HFF-Myc (cell line): ENCODE measurements at places on chromosomes 2 and 18.
A peak's percentile ranks its signal among the peaks of the same experiment; 100 is the strongest.

GRCh38 chr2:44119878-44120277 lies 48.8 kb upstream of the PPM1B start:
- no peak for DNase-seq

- no peak for DNase-seq
Measured at GRCh38 chr2:9981655-9982054, 30.2 kb downstream of the GRHL1 start.

- no peak for DNase-seq
Measured at GRCh38 chr2:191319186-191319585, 74.0 kb downstream of the MYO1B start.

DNA sequence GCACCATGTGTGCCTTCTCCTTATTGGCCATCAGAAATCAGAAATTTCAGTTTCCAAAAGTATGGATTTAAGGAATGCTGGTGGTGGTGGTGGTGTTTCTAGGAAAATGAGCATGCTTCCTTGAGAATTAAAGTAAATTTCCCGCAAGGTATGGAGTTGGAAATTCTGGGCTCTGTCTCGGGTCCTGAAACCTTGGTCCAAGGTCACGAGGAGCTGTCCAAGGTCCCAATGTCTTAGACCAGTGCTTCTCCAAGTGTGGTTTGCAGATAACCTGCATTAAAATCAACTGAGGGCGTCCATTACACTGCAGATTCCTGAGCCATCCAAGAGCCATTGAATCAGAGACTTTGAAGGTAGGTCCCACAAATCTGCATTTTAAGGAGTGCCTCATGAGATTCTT lies 210.9 kb upstream of the PKDCC start:
- peak; percentile 29 for DNase-seq

GRCh38 chr2:11743846-11744553 lies 2.4 kb upstream of the LPIN1 start:
- DNase-seq = peak; percentile 100

DNA sequence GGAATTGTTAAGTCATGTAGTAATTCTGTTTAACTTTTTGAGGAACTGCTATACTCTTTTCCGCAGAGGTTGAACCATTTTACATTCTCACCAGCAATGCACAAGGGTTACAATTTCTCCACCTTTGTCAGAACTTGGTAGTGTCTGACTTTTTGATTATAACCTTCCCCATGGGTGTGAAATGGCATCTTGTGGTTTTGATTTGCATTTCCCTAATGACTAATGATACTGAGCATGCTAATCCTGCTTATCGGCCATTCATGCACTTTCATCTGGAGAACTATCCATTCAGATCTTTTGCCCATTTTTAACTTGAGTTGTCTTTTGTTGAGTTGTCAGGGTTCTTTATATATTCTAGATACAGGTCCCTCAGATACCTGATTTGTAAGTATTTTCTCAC lies 47.2 kb downstream of the CYB5A start:
- no peak for DNase-seq

DNA sequence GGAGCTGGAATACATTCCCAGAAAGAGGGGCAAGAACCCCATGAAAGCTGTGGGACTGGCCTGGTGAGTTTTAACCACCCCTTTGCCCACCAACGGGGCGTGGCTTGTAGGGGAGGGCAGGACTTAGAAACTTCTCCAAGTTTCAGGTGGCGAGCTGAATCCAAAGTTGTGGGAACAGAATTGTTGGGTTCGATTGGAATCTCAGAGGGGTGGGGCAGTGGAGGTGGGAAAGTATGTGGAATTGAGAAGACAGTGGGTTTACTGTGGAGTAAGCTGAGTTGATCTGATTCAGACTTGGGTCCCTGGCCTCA lies 1.1 kb downstream of the PNKD start:
- DNase-seq = no peak

GRCh38 chr2:96970910-96971309 lies 15.5 kb downstream of the FAM178B start:
- DNase-seq = no peak

DNA sequence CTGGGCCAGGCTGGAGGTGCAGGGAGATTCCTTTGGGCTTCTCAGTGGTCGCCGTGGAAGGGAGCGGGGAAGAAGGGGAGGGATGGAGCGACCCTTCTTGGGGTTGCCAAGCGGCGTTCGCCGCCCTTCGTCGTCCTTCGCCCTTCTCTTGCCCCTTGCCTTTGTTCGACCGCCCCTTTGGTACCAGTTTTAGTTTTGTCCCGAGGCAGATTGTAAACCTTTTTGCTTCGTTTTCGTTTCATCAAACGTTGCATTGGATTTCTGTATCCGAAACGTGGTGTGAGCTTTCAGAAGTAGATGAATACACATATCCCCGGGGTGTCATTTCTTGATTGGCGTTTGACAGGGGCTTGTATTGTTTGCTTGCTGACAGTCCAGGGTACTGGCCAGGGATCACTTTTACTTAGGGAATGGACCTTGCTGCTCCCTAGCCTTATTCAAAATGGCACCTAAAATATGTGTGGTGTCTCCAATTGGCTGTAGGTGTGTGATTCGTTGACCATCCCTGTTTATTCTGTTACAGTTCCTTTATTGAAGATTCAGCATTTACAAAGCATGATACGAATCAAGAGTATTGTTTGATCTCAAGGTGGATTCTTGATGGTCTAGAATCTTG lies 788 bp downstream of the USP14 start:
- no peak for DNase-seq

GRCh38 chr2:22801071-22801470 lies 583.9 kb upstream of the KLHL29 start:
- no peak for DNase-seq

- no peak for DNase-seq
Measured at GRCh38 chr2:171128461-171128860, 32.2 kb downstream of the TLK1 start.

DNA sequence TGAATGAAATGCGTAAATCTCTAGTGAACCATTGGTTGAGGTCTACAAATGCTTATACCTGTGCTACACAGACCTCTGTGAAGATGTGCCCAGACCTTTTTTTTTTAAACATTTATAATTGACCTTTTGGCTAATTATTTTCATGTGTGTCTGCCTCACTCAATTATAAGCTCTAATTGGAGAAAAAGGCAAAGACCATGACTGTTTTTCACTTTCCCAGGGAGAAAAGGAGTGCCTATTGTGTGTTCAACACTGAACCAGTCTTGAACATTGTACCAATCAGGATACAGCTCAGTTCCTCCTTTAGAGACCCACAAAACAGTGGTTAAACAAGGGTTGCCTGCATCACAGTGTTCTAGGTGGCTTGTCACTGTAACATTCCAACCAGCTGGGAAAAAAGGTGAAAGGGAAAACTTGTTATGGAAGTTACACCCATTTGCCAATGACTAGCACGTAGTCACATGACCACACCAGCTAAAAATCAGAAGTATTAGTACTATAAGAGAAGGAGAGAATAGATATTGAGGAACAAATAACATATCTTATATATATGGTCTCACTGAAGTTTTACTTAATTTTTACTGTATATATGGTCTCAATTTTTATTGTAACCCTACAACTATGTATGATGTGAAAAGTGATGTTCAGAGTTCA lies 13.4 kb downstream of the TANK start:
- no peak for DNase-seq

DNA sequence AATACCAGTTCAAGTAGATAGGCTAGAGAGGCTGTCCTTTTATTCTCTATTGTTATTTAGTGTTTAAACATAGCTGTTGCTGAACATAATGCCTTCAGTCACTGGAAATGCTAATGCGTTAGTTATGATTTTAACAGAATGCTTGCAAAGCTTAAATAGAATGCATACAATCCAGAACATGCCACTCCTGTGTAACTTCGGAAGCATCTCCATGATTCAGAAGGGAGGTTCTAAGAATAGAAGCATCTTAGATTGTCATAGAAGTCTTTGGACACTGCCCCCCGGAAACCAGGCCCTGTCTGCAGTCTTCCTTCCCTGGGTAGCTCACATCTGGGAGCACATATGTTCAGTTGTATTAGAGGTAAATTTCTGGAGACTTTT lies 73.2 kb downstream of the ZNF532 start:
- no peak for DNase-seq

DNA sequence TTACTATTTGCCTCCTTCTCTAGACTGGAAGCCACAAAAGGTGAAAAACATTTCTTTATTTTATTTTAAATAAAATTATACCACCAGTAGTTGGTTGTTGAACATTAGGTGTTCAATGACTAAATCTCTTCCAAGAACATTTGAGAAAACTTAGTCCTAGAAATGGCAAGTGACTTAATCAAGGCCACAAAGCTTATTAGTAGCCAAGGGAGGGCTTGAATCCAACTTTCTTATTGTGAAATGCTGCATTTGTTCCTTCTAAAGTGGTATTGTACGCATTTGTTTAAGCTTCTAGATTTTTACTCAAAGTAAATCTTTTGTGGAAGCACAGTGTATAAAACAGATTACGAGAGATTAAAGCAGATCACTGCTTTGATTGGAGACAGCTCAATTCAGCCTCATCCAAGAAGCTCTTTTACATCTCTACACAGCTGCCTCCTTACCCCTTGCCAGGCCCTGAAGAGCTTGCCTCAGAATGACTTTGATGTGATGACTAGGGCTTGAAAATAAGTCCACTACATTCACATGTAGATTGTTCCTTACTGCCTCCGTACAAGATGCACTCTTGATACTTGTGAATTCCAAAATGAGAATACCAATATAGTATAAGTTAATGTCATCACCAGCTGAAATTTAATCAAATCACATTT lies 244.8 kb downstream of the XIRP2 start:
- DNase-seq = no peak

DNA sequence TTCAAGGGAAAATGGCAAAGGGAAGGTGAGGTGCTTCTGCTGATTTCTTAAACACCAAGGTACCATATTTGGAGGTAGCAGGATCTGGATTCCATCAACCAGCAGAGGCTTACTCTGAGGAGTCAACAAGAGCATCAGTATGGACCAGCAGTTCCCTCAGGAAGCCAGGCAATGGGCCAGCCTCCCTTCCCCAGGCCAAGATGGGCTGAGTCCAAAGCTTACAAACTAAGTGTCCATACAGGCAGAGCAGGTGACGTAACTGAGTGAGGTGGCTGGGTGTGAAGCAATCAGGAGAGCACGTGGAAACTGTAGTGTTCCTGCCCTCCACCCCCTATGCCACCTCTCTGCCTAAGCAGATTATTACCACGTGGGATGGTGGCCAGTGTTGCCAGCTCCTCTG lies 134.2 kb upstream of the HNRNPA3 start:
- DNase-seq = no peak

DNA sequence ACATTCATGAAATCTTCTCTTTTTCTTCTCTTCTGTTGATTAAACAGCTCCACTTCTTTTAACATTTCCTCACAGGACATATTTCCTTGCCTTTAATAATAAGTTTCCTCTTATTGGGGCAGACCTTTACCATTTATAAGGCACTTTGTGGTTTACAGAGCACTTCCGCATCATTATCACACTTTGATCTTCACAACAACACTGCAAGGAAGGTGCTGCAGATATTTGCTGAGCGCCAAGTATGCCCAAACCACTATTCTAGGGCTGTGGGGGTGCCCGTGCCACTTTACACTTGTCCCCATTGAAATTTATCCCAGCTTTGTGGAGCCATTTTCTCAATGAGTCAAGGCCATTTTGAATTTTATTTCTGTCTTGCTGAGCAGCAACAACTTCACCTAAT lies 246.6 kb downstream of the SS18 start:
- DNase-seq = no peak

- no peak for DNase-seq
Measured at GRCh38 chr18:75112186-75113096, 96.5 kb downstream of the PTGR3 start.

GRCh38 chr2:175981551-175981950 lies 20.5 kb downstream of the LNPK start:
- no peak for DNase-seq

GRCh38 chr18:36903215-36903928 lies 74.4 kb downstream of the KIAA1328 start:
- no peak for DNase-seq

GRCh38 chr2:40279001-40279400 lies 172.9 kb downstream of the SLC8A1 start:
- DNase-seq = no peak

DNA sequence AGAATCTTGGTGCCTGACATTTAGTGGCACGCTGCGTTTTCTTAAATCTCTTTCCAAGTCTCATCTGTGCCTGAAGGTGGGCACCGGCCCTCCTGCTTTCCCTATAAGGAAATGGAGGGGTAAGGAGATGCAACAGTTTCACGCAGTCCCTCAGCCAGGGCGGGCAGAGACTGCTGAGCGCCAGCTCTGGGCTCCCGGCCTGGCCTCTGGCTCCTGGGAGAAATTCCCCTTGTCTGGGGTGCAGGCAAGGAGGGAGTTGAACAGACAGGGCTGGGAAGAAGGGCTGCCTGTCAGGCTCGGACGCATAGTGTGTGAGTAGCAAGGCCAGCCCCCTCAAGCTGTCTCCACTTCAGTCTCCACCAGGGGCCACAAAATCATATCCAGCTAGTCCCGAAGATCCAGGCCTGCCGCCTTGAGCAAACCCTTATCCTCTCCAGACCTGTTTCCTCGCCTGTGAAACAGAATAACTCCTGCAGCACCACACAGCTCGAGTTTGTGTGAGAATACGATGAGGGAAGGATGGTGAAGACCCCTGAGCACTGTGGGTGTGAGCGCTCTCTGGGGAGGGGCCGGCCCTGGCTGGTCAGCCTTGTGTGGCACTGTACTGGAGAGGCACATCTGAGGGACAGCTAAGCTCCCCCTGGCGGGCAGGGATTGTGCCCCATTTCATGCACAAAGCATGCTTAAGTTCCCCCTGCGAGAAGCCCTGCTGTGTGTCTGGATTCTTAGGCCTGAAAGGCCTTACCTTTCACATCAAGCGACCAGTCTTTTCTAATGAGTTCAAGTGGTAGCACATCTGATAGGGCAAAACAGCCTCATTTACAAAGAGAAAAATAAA lies 33.8 kb downstream of the SDC1 start:
- no peak for DNase-seq

DNA sequence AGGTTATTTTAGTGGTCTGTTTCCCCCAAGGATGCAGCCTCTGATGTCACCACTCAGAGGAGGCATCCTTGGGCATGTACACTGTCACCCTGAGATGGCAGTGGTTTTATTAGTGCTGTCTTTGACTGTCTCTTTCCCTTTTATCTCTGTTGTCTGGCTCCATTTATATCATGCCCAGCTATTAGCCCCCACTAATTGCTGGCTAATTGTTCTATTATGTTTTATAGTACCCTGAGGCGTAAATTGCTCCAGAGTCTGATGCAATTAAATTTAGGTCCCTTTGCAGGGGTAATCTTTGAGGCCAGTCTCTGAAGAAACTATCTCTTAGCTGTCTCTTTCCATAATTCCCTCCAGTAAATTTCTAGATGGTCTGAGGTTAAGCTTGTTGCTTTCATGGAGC lies 301.0 kb upstream of the KLHL29 start:
- no peak for DNase-seq

- DNase-seq = no peak
Measured at GRCh38 chr2:160603771-160604510, 110.3 kb upstream of the RBMS1 start.

DNA sequence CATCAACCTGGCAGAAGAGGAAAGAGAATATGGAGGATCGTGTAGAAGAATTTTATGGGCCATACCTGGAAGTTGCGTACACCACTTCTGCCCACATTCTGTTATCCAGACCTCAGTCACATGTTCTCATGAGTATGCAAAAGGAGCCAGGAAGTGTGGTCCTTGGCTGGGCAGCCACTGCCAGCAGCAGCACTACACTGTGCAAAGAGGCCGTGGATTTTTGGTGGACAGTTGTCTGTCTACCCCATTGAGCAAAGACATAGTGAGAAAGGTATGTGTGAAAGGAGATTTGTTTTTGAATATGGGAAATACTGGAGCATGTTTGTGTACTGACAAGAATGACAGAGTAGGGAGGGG lies 68.1 kb downstream of the SDC1 start:
- no peak for DNase-seq
